ENCODE measurements at places on chromosomes 16 and 17.

- no peak for DNase-seq
Measured at GRCh38 chr16:79114759-79115158, 485.8 kb downstream of the MAF start.

DNA sequence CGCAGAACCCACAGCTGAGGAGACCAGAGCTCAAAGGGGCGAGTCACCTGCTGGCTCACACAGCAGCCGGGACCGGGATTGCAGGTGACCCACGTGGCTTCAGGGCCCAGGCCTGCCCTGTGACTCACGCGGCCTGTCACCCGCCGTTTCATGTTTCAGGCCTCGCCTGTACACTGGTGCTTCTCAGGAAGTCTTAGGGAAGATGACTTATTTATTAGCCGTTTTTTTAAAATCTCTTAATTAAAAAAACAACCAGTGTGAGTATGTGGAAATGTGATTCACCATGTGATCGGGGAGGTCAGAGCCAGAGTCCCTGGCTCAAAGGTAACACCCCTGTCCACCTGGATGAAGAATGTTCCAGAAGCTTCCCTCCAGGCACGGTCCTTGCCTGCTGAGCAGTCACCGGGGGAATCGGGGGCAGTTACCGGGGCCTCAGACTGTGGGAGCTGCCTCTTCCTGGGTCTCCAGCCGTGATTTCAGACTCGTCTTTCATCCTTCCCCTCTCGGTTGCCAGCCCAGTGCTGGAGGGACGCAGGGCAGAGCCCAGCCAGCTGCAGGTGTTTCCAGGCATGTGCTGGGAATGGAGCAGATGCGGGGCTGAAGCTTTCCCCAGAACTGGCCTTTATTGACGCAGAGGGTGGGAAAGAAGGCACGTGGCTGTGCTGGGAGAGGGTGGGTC, 49.3 kb downstream of the CMIP start:
- DNase-seq, result no peak

DNA sequence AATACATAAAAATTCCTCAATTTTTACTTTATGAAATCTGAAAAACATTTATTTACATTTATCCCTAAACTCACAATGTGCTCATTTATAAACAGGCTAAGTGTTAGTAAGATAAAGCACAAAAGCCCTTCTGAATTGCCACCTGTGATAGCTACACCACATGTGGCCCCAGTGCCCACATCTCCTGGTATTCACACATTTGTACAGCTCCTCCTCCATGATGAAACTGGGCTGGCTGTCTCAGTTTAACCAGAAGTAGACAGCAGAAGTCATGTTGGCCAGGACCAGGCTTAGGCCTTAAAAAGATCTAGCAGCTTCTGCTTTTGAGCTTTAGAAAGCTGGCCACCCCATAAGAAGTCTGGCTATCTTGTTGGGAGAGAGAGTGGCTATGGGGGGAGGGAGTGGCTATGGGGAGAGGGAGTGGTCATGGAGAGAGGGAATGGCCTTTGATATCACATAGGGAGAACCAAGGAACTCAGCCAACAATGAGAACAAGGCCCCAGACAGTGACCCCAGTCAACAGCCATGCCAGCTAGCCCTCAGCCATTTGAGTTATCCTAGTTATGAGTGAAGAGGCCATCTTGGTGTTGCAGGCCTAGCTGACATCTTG, 47.4 kb downstream of the CEP95 start:
- DNase-seq, result no peak

DNA sequence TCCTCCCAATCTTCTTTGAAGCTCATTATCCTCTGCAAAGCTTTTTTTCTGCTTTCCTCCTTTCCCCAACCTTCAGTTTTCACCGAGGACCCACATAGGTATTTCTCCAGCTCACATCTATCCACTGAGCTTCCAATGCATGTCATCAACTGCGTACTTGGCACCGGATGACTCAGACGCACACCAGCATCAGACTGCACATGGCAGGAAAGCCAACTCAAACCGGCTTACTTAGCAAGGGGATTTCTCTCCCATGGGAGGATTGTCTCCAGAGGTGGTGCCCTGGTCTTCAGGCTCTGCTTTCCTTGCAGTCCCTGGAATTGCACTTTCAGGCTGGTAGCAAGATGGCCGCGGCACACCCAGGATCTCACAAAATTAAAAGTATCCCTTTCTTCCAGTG, 1.7 kb upstream of the AKTIP start:
- no peak for DNase-seq
